ENCODE measurements at places on chromosomes 4 and X. TPM values are rescaled to one million over a fixed set of nuclear protein-coding genes. Genes with fewer than 3 reads are reported as not detected.

DNA sequence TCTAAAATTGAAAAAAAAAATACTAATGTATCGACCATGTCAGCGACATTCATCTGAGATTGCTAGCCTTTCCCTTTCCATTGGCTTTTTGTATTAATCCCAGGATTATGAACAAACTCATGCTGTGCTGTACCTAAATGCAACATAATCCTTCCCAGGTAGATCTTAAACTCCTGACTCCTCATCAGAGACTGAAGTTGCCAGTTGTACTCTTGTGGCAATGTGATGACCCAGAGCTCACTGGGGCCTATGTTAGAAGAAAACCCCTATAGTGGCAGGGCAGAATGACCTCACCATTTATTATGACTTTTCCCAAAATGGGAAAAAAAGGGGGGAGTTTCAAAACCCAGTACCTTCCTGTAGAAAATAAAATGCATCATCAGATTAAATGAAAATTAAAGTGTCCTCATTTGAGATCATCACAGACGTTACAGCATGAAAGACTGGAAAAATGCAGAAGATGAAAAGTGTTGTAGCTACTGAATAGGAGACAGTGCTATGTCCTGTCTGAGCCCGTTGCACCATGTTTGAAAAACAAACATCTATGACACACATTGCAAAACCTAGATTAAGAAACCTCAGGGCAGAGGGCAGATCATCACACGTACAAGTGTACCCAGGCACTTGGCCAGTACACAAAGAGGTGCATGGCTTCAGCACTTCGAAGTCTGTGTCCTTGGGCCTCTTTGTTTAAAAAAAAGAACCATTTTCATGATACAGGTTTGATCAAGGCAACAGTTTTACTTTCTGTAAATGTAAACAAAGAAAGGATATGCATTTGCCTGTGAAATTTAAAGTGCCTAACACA is 6.8 kb upstream of the ACSL4 start:
- no peak for DNase-seq

DNA sequence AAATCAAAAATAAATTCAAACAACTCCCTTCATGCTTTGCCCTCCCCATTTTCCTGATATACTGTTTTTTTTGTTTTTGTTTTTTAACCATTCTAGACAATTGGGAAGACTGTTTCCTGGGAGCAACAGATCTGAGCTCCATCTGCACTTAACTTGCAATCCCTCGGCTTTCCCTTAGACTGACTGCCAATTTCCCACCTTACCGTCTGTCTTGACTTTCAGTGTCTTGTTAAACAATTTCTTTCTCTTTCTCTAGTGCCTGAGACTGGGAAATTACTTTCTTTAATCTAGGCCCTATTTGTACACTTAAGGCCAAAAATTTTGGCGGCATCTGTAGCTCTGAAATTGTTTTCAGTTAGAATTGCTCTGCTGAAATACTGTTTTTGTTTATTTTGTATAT is 326.3 kb downstream of the LDB2 start:
- no peak for DNase-seq

DNA sequence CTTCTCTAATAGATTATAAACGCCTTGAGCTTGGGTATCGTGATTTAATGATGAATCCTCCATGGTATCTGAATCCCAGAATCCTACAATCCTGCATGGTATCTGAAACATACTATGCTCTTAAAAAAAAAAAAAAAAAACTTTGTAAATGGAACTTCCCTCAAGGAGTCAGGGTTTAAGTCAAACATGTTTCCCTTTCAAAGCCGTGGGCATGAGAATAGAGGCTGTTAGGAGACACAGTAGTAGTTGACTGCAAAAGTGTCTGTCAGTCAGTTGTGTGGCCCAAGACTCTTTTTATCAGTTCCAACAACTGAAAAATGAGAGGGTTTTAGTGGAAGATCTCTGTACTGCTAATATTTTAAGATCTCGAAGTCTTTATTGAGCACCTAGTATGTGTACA is 2.4 kb upstream of the HS3ST1 start:
- DNase-seq = no peak

The GPR34 gene
- polyA plus RNA-seq = 4.2 TPM

The MAGEA10 gene
- not detected for polyA plus RNA-seq

Data from left renal cortex interstitium (tissue), 4 donors.